ENCODE measurements at places on chromosomes 12 and 14. TPM values are rescaled to one million over a fixed set of nuclear protein-coding genes. Genes with fewer than 3 reads are reported as not detected.
A peak's percentile ranks its signal among the peaks of the same experiment; 100 is the strongest.

The CELA1 gene
- total RNA-seq: not detected

The CCDC38 gene
- not detected for total RNA-seq

The FAM186B gene
- total RNA-seq: 0.44 TPM

The DCN gene
- 2,013 TPM for total RNA-seq

The WNK1 gene
- 153 TPM for total RNA-seq

The KRT82 gene
- total RNA-seq: not detected

The TOMM20L gene
- not detected for total RNA-seq

- H3K36me3 ChIP-seq: peaks cover 12% of the 10 kb centered on the region
- no peaks in the 10 kb centered on the region for H3K4me1 ChIP-seq
- no peak overlapping the region for H3K4me3 ChIP-seq
- no peak for DNase-seq
- H3K27me3 ChIP-seq: no peaks in the 10 kb centered on the region
- peak overlapping the region; percentile 27 for H3K27ac ChIP-seq
Measured at GRCh38 chr12:89481213-89481914, 43.2 kb downstream of the GALNT4 start.

DNA sequence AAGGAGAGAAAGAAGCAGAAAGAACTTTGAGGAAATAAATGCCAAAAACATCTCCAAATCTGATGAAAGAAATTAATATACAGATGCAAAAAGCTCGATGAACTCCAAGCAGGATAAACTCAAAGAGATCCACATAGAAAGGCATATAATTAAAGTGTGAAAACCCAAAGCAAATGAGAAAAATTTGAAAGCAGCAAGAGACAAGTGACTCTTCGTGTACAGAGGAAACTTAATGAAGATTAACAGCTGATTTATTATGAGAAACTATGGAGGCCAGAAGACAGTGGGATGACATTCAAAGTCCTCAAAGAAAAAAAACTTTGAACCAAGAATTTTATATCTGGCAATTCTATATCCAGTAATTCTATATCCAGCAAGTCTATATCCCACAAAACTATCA is 163.0 kb upstream of the TMCC3 start:
- H3K4me1 ChIP-seq: no peaks in the 10 kb centered on the region
- no peaks in the 10 kb centered on the region for H3K27me3 ChIP-seq
- H3K4me3 ChIP-seq: no peak overlapping the region

- no peaks in the 10 kb centered on the region for H3K27me3 ChIP-seq
- peak overlapping the region; percentile 4 for H3K27ac ChIP-seq
- H3K4me3 ChIP-seq: no peak overlapping the region
Measured at GRCh38 chr12:15155271-15155670, 65.9 kb downstream of the RERG start.

- no peak overlapping the region for H3K4me3 ChIP-seq
- H3K4me1 ChIP-seq: no peaks in the 10 kb centered on the region
- no peak overlapping the region for H3K27ac ChIP-seq
- DNase-seq: no peak
Measured at GRCh38 chr12:80142640-80143039, 43.3 kb downstream of the OTOGL start.

GRCh38 chr12:81416571-81416970 is 338.7 kb downstream of the ACSS3 start:
- no peaks in the 10 kb centered on the region for H3K36me3 ChIP-seq
- no peak overlapping the region for H3K4me3 ChIP-seq
- no peak overlapping the region for H3K27ac ChIP-seq
- H3K4me1 ChIP-seq: no peaks in the 10 kb centered on the region
- no peaks in the 10 kb centered on the region for H3K27me3 ChIP-seq

- H3K27ac ChIP-seq: no peak overlapping the region
- DNase-seq: no peak
- no peaks in the 10 kb centered on the region for H3K27me3 ChIP-seq
- no peak overlapping the region for H3K4me3 ChIP-seq
- H3K36me3 ChIP-seq: peaks cover 9% of the 10 kb centered on the region
Measured at GRCh38 chr12:4292341-4293073, 18.9 kb downstream of the CCND2 start.

DNA sequence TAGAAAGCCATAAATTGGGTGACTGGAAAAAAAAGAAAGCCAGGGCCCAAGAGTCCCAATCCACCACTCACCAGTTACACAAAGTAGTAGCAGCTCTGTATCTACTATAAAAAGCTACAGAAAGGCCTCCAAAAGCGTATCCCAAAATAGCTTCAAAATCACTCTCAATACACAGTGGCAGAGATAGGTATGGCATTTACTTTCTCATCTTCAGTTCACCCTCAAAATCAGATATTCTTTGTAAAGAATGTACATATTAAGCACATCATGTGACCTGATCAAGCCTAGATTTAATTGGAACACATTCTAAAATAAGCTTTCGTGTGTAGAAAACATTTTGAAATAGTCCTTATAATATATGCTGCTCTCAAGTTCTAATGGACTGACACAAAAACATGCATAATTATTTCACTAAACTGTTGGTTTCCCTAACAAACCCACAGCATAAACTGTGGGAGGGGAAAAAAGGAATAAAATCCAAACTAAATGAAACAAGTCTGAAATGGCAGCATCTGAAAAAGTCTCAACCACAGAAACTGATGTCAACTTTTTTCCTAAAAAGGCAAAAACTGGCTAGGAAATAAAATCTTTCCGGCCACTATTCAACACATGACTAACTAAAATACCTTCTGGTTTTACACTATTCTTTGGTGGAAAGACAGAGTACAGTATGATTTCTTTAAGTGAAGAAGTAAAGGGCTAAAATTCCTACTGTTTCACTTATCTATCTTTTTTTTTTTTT is 25.9 kb downstream of the UBE2N start:
- H3K27ac ChIP-seq: no peak overlapping the region
- DNase-seq: no peak
- no peaks in the 10 kb centered on the region for H3K4me1 ChIP-seq
- no peaks in the 10 kb centered on the region for H3K36me3 ChIP-seq
- H3K27me3 ChIP-seq: no peaks in the 10 kb centered on the region
- H3K4me3 ChIP-seq: no peak overlapping the region
